Hepatocyte (in vitro differentiated cells): ENCODE measurements at places on chromosomes 7 and 10.

DNA sequence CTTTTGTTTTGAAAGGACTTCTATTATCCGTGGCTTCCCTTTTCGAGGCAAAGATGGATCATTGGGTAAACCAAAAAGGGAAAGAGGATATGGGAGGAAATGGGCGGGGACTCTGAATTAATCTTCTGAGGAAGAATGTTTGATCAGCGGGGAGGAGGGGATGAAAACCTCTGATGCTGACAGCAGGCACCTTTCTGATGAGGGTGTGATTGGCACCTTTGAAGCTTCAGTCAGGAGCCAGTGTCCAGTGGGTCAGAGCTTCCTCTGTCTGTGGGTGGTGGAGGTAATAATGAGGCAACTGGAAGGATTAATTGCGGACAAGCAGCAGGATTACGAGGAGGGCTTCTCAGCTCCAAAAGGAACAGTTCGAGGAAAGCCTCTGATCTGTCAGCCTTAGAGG, 877.6 kb downstream of the LRMDA start:
- no peak for DNase-seq

DNA sequence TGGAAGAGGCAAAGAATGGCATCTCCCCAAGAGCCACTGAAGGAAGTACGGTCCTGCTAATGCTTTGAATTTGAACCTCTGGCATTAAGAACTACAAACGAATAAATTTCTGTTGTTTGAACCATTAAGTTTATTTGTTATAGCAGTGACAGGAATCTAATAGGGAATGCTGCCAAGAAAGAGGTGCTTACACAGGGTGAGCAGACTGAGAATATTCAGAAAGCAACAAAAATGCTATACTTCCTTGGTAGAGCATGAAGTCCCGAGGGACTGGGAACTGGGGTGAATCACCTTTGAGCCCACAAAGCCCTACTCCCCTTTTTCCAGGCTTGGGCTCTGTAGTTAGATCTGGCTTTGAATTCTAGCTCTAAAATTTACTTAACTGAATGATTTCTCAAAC, 45.0 kb downstream of the PANK1 start:
- DNase-seq = no peak

GRCh38 chr7:92584953-92585352, 5.2 kb downstream of the FAM133B start:
- DNase-seq = no peak

DNA sequence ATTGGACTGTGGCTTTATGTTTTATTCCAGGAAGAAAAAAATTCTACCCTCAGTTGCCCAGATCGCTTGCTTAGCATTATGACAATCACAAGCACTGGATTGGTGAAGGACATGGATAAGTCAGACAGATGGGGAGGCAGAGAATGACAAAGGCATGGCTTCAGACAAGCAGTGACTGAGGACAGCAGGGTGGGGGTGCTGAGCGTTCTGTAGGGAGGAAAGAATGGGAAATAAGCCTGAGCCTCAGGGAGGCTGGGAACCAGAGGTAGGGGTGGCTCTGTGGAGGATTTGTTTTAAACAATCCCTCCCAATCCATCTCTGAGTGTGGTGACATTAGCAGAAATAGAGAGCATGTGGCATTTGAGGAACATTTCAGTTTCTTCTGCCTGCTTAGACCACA, 896.9 kb downstream of the CCSER2 start:
- no peak for DNase-seq

GRCh38 chr7:74665296-74665938, 7.9 kb downstream of the GTF2I start:
- DNase-seq = no peak

- peak; percentile 8 for DNase-seq
Measured at GRCh38 chr7:11623093-11623678, 208.8 kb downstream of the THSD7A start.

DNA sequence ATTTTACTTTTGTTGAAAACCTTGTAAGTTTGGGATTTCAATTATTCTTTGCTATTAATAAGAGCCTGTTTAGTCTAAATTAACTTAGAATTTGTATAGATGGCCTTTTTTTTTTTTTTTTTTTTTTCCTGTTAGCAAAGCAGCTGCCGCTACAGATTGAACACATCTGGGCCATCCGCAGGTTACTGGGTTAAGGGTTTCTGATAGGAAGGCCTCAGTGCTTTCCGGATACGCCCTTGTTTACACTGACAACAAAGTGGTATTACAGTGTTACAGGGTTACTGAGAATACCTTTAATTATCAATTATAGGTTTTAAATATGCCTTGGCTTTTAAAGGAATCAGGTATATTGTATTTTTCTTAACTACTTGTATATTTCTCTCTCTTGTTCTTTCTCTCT, 76.8 kb downstream of the PTN start:
- peak; percentile 15 for DNase-seq

- DNase-seq = no peak
Measured at GRCh38 chr10:74083304-74083703, 67.3 kb downstream of the AP3M1 start.

DNA sequence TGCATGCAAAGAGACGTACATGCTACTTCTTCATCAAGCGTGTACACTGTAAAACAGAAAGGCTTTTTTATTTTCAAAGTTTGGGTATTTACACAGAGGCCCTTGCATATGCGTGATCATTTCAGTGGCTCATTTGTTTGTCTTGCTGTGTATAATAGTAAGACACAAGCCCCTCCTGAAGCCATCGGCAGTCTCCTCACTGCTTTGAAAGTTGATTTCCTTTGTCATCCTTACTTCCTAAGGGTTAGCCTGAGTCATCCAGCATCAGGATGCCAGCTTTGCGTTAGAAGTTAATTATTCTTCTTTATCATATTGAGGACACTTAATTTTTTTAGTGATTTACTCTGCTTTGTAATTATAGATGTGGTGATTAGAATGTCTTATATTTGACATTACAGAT, 72.5 kb upstream of the CTBP2 start:
- no peak for DNase-seq

GRCh38 chr10:16367621-16368292, 69.1 kb upstream of the PTER start:
- no peak for DNase-seq

- DNase-seq = no peak
Measured at GRCh38 chr10:70578371-70578947, 24.1 kb downstream of the PRF1 start.
